ENCODE measurements at places on chromosomes 1 and 21.

GRCh38 chr1:200506471-200506870 is 96.6 kb upstream of the ZNF281 start:
- no peak for DNase-seq

GRCh38 chr1:35706846-35707600 is 11.7 kb downstream of the C1orf216 start:
- peak; percentile 6 for DNase-seq

- peak; percentile 78 for DNase-seq
Observed at GRCh38 chr1:210332719-210333398, 4.2 kb downstream of the HHAT start.

DNA sequence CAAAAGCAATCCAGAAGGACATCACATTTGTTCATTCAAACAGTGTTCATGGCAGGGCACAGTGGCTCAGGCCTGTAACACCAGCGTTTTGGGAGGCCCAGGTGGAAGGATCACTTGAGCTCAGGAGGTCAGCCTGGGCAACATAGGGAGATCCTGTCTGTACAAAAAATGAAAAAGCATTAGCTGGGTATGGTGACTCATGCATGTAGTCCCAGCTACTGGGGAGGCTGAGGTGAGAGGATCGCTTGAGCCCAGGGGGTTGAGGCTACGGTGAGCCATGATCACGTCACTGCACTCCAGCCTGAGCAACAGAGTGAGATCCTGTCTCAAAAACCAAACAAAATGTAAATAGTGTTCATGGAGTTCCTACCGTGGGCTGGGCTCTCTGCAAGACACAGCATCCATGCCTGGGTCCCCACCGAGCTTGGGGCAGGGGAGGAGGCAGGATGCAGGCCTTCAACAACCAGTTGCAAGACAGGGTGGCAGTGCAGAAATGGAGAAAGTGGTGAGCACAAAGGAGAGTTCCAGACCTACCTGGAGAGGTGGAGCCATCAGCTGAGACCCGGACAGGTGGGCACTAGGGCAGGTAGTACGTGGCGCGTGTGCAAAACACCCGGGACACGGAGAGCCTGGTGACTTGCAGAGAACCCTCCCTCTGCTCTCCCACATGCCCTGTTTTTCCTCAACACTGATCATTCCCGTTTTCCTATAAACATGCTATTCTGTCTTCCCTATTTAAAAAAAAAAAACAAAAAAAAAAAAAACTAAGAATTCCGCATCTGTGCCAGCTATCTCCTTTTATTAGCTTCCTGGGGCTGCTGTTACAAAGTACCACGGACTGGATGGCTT is 138.9 kb downstream of the TOMM20 start:
- DNase-seq: no peak

DNA sequence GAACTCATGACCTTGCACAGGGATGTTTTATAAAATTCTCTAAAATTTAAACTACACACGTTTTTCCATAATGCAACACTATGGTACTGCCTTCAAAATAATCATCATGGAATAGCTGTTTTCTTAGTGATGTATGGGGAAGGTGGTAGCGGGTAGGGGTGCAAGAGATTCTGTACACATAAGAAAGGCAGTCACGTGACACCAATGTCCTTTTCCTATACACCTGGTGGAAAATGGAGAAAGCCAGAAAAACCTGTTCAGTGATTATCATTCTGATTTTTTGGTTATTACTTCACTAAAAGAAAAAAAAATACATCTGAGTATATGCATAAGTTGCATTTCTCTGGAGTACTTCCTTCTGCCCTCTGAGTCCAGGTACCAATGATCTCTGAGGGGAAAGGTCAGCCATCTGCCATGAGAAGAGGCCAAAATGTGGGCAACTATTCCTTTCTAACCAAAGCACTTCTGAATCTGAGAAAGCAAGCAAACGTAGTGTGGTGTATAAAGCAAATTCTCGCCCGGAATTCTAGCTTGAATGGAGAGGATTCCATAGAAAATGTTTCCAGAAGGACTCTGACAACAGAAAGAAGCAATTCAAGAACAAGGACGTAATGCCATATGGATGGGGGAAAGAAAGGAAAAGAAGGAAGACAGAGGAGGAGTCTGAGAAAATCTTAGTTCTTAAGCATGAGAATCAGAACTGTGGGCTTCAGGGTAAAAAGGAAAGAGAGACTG is 137.3 kb downstream of the RERE start:
- no peak for DNase-seq

Data from GM06990 (cell line).